Stimulated activated CD4-positive, alpha-beta T cell treated with anti-CD3 and anti-CD28 coated beads, TNF-alpha, amount 100 ng/mL, for 1 hour (primary cell): ENCODE measurements at places on chromosomes 7 and 10.
A peak's percentile ranks its signal among the peaks of the same experiment; 100 is the strongest.

DNA sequence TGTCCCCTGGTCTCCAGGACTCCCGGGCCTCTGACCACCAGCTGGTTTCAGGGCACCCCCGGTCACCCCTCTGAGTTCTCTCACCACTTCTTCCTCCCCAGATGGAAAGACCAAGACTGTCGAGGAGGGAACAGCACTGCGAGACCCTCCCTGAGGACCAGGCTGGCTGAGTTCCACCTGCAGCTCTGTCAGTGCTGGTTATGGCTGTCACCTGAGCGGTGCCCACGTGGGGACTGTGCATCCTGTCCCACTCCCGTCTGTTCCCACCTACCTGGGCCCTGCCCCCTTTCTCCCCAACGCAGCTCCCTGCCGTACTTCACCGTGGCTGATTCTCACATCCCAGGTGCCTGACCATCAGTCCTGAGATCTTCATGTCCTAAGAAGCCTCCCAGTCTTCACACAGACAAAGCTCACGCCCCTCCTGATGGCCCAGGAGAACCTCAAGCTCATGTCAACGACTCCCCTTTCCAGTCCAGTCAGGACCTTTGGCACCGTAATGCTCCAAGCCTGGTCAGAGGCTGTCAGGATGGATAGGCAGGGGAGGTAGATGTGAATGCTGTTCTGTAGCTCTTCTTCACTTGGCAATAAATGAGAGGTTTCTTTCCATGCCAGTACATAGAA is 159.7 kb downstream of the USP6NL start:
- no peak for DNase-seq

DNA sequence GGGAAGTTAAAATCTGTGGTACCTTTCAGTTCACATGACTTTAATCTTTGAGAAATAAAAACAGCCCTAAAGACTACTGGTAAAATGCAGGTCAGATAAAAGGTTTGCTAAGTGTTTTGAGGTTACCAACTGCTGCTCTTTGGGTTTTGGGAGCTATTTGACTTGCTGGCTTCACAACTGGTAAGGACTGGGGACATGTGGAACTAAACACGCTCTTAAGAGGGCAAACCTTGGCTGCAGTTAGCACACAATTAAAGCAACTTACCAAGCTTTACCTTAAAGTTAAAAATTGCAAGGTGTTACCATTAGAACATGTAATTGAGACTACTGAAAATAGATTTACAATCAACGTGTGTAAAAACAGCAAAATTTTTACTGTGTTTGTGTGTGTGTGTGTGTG is 220.2 kb downstream of the PHF14 start:
- no peak for DNase-seq

GRCh38 chr7:30791114-30791513 is 19.9 kb downstream of the MINDY4 start:
- no peak for DNase-seq

DNA sequence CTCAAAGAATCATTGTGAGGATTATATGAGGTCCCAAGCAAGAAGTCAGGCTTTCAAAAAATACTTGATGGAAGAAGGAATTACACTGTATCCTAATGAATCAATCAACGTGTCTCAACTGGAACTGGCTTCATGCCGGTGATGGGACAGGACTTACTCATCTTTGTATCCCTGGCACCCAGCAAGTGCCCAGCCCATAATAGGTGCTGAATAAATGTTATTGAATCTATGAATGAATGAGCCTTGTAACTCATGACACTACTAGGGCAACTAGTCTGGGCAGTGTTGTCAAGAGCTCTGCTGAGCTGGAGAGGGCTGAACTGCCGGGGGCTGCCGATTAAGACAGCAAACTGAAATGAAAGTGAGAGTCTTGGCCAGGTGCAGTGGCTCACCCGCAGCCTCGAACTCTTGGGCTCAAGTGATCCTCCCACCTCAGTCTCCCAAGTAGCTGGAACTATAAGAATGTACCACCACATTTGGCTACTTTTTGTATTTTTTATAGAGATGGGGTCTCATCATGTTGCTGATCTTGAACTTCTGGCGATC is 87.2 kb upstream of the KIF5B start:
- no peak for DNase-seq

- DNase-seq: no peak
Observed at GRCh38 chr7:80607136-80607535, 31.3 kb upstream of the CD36 start.

- DNase-seq: no peak
Observed at GRCh38 chr10:48906841-48907240, 32.8 kb downstream of the LRRC18 start.

DNA sequence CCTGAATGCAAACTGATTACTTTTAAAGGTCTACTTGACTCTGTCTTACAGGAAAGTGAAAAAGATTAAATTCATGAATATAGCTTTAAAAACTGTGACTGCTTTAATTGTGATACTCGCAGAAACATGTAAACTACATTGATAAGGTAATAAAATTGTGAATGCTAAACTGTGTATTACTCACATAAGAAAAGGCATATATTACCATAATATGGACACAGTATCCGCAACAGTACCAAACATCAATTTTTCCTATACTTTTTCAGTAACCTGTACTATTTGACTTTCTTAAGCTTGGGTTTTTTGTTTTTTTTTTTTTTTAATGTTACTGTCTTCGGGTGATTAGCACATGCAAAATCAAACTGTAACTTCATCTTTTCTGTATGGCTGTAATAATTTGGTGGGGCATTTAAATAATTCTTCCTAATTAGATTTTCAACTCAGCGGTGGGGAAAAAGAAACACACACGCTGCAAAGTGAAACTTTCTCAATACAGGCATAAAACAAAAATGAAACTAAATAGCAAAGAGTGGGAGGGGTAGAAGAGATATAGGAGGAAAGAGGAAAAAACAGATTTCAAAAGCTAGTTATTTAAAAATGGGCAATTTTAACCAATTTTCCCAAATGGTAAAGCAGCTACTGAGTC is 23.2 kb downstream of the NT5C3A start:
- DNase-seq: no peak

- DNase-seq: no peak
Observed at GRCh38 chr7:107353701-107354100, 116.2 kb upstream of the GPR22 start.

DNA sequence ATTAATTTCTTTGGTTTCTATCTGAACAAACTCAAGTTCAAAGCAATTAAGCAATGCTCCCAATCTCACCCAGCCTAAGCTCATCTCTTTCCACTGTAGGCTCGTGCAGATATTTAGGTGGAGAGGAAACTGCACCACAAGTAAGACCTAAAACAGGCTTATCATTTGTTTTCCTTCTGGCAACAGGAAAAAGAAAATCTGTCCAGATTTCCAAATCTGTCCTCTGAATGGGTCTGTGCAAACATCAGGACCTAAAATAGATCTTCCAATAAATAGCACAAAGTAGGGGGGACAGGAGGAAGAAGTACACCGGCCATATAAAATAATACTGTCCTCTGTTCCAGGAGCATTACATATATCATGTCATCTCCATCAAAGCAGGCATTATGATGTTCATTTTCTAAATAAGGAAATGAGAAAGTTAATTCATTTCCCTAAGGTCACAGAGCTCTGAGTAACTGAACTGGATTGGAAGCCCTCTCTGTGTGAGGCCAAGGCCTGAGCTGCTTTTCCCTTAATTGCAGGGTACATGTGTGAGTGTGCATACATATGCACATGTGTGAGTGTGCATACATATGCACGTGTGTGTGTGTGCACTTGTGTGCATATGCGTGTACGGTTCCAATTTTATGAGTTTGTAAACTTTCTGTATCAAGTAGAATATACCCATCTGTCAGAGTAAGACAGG is 92.8 kb upstream of the PARD3 start:
- no peak for DNase-seq

DNA sequence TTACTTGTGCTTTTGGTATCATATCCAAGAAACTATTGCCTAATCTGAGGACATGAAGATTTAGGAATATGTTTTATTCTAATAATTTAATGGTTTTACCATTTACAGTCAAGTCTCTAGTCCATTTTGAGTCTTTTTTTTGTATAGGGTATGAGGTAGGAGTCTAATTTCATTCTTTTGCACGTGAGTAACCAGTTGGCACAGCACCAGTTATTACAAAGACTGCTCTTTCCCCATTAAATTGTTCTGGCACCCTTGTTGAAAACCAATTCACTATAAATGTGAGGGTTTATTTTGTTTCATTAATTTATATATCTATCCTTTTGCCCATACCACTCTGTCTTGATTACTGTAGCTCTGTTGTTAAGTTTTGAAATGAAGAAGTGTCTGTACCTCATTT is 381.6 kb downstream of the SUGCT start:
- no peak for DNase-seq

- DNase-seq: no peak
Observed at GRCh38 chr10:77197544-77197943, 440.1 kb downstream of the KCNMA1 start.

GRCh38 chr7:139915864-139916716 is 87.0 kb downstream of the TBXAS1 start:
- peak; percentile 23 for DNase-seq

GRCh38 chr7:17456541-17456940 is 158.1 kb downstream of the AHR start:
- no peak for DNase-seq

- no peak for DNase-seq
Observed at GRCh38 chr7:98227939-98228338, 16.7 kb downstream of the BHLHA15 start.

GRCh38 chr10:126673565-126673964 is 3.1 kb upstream of the C10orf90 start:
- no peak for DNase-seq

- no peak for DNase-seq
Observed at GRCh38 chr7:132406039-132406438, 170.2 kb downstream of the PLXNA4 start.
